ENCODE measurements at places on chromosomes 4 and X. TPM values are rescaled to one million over a fixed set of nuclear protein-coding genes. Genes with fewer than 3 reads are reported as not detected.

Gene GRIA3
- not detected for total RNA-seq

Gene DMP1
- not detected for total RNA-seq

Gene HTATSF1
- total RNA-seq, result 47.8 TPM

Gene PCDH18
- total RNA-seq, result 1.1 TPM

Gene PDK3
- total RNA-seq, result 48.8 TPM

Gene SMAD1
- 8.8 TPM for total RNA-seq

Gene DMRTC1
- total RNA-seq, result not detected

Gene PAGE4
- 0.43 TPM for total RNA-seq

Gene FGF2
- 8.9 TPM for total RNA-seq

Gene CHRNA9
- not detected for total RNA-seq

Gene GDPD2
- not detected for total RNA-seq

Gene ARMCX1
- 27.2 TPM for total RNA-seq

Gene SOWAHB
- total RNA-seq, result not detected

Gene ZNF827
- total RNA-seq, result 5.9 TPM

Gene HTRA3
- 0.05 TPM for total RNA-seq

Gene FAM236A
- not detected for total RNA-seq

Gene CBLL2
- total RNA-seq, result not detected

Gene ZFYVE28
- 2.6 TPM for total RNA-seq

Gene MAGEA10
- total RNA-seq, result 0.13 TPM

Gene SLC25A4
- 93.7 TPM for total RNA-seq

Data from SK-MEL-5 (cell line).